ENCODE measurements at places on chromosomes 16 and 17. TPM values are rescaled to one million over a fixed set of nuclear protein-coding genes. Genes with fewer than 3 reads are reported as not detected.

- peak; percentile 43 for DNase-seq
These were observed 1.5 kb downstream of the FGF11 start for GRCh38 chr17:7440834-7441195.

DNA sequence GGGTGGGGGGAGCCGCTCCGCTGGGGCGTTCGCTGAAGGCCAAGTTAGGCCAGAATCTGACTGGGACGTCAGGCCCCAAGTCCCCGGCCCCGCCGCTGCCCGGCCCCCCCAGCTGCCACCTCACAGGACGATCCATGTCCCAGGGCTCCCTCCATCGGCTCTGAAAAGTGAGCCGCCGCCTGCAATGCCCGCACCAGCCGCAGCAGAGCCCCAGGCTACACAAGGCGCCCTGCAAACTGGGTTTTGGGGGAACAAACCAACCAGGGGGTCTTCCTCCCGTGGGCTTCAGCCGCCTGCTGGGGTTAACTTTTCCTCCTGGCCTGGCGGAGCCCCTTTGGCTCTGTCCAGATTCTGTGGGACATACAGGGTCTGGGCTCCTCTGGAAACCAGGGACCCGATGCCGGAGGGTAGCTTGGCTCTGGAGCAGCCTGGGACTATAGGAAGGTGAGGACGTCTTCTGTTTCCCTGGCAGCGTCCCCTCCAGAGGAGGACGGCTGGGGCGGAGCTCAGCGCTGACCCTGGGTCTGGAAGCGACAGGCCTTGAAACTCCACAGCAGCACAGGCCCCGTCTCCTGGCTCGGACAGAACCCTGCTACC lies 835 bp downstream of the NME4 start:
- DNase-seq: peak; percentile 45

- no peak for DNase-seq
These were observed 13.2 kb upstream of the BAIAP2 start for GRCh38 chr17:81021531-81022343.

Gene ABCA5
- 31.1 TPM for total RNA-seq

Gene PTX4
- total RNA-seq: not detected

All from activated T-cell treated with anti-CD3 and anti-CD28 coated beads, Interleukin-2, amount 50 U/mL, for 72 hours (primary cell).